ENCODE measurements at places on chromosomes 4 and X.

- no peak for DNase-seq
Observed at GRCh38 chr4:182083671-182084410, 159.4 kb upstream of the TENM3 start.

DNA sequence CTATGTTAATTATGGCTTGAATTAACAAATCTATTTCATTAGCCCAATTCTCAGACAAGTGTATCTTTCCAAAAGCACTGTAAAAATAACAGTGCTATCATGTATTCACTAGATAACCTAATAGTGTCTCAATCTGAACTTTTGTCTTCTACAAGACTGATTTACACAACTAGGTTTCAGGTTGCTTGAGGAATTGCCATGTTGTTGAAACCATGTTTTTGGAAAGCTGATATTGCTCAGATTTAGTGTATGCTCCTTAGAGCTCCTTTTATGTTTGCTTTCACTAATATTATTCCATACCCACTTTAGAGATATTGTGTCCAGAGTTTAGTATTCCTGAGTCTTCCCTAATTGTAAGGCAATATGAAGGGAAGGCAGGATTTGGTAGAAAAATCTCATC is 70.6 kb downstream of the GPAT3 start:
- DNase-seq: no peak

GRCh38 chr4:107255596-107255995 is 219.5 kb upstream of the DKK2 start:
- DNase-seq: no peak

GRCh38 chrX:437661-438390 is 51.1 kb upstream of the PPP2R3B start:
- no peak for DNase-seq

DNA sequence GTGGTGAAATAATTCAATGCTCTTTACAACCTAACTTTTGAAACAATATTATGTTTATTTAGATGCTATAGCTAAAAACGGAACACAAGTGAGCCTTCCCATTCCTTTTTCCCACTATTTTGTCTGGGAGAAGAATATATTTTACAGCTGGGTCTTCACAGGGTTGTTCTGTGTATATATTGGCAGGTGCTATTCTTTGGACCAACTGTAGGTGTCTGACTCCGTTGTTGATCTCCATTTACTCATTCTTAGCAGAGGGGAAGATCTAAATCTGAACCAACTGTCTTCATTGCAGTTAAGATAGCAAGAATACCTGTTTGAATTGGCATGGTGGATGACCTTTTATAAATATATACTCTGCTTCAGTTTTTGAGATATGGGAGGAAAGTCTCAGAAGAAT is 257.4 kb downstream of the CFAP299 start:
- DNase-seq: no peak

GRCh38 chr4:17587094-17587822 is 10.3 kb downstream of the LAP3 start:
- no peak for DNase-seq
